WTC11 (cell line): ENCODE measurements at places on chromosomes 7 and 10.

GRCh38 chr10:80108576-80109239 lies 23.8 kb upstream of the PLAC9 start:
- no peak for DNase-seq

- no peak for DNase-seq
Measured at GRCh38 chr7:101673951-101674350, 44.9 kb upstream of the MYL10 start.

DNA sequence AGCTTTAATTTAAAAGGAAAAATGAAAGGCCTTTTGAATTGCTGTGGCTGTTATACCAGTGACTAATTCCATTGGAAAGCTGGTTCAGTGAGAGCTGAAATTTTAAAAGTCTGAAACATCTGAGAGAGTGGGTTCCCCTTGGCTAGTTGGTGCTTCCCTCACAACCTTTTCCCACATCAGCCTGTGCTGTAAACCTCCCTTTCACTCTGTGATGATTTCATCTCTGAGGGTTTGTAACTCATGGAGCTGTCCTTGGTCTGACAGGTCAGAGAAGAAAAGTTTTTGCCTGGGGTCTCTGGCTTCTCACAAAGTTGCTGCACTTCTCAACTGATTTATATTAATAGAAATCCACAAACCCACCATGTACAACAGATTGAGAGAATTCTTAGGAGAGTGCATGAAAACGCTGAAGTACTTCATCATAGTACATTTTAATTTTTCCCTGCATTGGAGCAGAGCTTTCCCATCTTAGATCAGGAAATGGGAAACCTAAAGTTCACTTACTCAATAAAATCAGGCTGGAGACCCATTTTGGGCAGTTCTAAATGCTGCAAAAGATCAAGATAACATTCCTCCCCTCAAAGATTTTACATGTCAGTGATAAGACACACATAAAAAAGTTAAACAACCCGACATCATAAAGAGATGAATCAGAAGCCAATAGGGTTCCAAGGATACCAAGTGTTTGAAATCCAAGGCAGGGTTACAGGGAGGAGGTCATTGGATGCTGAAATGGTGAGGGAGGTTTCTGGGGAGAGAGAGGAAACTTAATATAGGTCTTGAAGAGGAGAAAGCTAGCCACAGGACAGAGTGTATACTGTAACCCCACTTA lies 157.0 kb upstream of the MKLN1 start:
- no peak for DNase-seq

DNA sequence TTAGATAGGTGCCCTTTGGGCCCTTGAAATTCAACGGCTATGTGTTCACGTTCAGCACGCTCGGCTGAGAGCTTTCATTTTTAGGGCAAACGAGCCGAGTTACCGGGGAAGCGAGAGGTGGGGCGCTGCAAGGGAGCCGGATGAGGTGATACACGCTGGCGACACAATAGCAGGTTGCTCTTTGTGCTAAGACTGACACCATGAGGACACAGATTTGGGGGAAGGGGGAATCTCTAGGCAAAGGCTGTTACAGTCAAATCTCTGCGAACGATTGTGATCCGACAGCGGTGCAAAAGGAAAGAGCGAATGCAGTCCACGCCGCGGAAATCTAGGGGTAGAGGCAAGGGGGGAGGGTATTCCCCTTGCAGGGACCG lies 667 bp downstream of the KLLN start:
- DNase-seq = no peak

- DNase-seq = peak; percentile 30
Measured at GRCh38 chr7:128350708-128351295, 7.1 kb upstream of the RBM28 start.

DNA sequence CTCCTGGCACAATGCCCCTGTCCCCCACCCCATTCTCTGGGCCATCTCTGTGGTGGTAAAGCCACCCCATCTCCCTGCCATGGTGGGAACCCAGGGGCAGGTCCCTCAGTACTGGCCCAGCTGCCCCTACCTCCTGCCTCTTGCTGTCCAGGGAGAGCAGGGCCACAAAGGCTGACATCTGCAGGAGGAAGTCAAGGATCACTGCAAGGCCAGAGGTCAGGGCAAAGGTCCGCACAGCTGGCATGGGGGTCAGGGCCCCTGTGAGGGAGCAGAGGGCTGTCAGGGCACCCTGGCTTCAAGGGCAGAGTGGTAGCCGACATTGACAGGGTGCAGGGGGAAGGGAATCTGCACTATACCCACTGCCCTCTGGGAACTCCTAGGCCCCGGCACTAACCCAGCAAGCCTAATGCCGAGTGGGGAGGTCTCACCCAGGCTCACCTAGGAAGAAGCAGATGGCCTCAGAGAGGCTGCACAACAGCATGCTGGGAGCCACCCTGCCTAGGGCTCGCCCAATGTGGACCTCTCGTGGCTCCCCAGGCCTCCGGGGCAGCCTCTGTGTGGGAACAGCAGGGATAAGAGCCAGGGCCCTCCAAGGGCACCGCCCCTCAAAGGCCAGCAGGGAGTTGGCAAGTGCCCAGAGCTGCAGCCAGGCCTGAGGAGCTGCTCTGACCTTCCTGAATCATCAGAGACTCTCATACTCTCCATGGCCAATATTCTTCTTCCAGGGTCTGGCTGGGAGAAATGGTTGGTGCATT lies 7.7 kb downstream of the NPC1L1 start:
- no peak for DNase-seq

DNA sequence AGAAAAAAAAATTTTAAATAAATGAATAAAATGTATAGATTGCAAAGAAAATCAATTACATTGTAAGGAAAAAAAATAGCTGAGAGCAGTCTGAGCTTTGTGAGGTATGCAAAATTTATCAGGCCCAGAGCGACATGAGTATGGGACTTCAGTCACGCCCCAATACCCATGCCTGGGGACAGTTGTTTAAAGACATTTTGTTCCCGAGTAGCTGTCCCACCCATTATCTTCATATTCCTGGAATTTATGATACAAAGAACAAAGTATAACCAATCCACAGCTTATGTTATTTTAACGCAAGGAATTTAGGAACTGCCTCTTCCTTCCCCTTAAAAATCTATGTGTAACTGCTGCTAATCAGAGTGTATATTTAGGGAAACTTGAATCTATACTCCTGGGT lies 1.6 kb upstream of the PON2 start:
- DNase-seq = no peak

DNA sequence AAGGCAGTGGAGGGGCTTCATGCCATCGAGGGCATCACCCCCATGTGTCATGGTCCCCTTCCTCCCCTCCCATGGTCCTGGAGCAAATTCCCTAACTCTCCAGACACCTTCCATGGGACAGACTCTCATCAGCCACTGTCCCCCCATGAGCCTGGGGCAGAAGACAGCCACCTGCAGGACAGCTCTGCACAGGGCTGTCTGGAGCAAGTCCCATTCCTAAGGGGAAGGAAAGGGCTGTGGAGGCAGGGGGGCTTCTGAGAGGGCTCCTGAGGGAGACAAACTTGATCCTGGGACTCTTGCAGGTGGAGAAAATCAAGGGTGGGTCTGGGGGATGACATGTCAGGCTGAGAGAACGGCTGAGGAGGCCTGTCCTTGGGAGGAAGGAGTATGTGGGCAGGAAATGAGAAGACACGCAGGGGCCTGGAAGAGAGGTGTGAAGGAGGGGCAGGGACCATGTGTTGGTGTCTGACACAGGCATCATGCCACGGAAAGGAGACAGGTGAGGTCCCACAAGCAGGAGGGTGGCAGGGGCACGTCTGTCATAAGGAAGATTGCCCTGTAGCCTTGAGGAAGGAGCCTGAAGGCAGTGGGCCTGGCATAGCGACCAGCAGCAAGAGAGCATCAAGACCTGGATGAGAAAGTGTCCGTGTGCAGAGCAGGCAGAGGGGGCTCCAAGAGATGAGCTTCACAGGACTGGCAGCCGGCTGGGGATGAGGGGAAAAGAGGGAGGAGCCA lies 14.4 kb upstream of the GDF10 start:
- no peak for DNase-seq

- no peak for DNase-seq
Measured at GRCh38 chr7:80187727-80188126, 53.1 kb downstream of the GNAI1 start.

DNA sequence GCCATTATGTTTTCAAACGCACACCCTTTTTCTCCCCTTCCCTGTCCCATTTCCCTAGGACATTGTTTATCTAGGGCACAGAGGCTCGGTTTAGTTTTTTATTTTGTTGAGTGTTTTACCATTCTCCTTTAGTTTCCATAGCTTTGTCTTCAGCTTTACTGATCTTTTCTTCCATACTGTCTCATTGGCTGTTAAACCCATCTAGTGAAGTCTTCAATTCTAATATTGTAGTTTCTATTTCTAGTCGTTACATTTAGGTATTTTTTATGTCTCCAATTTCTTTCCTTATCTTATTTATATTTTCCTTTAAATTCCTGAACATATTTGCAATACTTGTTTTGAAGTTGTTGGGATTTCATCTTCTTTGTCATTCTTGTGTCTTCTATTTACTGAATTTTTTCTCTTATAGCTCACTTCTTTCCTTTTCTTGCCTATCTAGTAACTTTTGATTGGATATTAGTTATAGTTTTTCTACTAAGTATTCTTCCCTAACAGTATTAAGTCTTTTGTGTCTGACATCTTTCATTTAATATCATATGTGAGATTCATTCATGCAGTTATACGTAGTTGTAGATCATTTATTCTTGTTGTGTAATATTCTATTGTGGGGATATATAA lies 41.0 kb upstream of the SH2D4B start:
- no peak for DNase-seq

- no peak for DNase-seq
Measured at GRCh38 chr10:91924212-91925021, 847 bp downstream of the BTAF1 start.

- DNase-seq = no peak
Measured at GRCh38 chr10:1070919-1071318, 14.7 kb downstream of the WDR37 start.

DNA sequence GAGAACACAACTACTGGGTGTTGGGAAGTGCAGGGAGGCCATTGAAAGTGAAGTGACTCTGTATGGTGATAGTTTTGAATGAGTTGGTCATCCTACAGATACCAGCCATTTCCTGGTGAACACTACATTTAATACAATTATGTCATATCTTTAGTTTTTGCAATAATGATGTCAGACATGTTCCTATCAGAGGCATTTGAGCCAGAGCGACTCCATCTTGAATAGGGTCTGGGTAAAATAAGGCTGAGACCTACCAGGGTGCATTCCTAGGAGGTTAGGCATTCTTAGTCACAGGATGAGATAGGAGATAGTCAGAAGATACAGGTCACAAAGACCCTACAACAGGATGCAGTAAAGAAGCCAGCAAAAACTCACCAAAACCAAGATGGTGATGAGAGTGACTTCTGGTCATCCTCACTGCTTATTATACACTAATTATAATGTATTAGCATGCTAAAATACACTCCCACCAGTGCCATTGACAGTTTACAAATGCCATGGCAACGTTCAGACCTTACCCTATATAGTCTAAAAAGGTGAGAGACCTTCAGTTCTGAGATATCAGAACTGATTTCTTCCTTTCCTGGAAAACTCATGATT lies 28.2 kb downstream of the ADK start:
- no peak for DNase-seq

DNA sequence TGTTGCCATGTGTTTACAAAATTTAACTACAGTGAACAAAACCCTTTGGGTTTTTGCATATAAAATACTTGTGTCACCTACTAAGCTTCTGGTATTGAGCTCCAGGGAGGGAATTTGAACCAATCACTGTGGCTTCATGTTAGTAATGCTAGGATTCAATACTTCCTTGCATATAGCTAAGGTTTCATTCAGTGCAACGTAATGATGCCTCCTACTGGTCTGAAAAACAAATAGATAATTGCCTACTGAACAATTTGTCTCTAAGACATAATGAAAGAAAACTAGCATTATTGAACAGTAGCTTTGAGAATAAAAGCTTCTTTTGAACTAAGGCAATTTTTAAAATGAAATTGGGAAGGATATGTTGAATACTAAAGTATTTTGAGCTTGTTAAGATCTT lies 244.4 kb downstream of the ZWINT start:
- DNase-seq = no peak

DNA sequence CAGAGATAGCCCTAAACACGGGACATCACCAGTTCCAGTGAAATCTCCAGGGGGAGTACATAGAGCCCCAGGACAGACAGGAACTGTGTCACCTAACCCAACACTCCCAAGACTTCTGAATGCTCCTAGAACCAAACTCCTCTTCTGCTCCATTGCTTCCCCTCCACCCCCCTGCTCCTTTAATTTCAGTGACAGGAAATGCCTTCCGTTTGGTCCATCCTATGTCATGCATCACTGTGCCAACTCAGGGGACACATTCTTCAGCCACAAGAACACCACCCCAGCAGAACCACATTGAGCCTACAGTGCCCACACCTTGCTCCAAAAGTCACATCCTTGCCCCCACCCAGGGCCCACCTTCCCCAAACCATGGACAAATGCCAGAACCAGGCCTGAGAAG lies 100.5 kb downstream of the KCNMA1 start:
- DNase-seq = no peak

GRCh38 chr10:72462261-72462660 lies 107.5 kb upstream of the DNAJB12 start:
- DNase-seq = no peak

GRCh38 chr7:108451296-108451848 lies 4.9 kb downstream of the NRCAM start:
- no peak for DNase-seq
